ENCODE measurements at places on chromosomes 16 and 17.

DNA sequence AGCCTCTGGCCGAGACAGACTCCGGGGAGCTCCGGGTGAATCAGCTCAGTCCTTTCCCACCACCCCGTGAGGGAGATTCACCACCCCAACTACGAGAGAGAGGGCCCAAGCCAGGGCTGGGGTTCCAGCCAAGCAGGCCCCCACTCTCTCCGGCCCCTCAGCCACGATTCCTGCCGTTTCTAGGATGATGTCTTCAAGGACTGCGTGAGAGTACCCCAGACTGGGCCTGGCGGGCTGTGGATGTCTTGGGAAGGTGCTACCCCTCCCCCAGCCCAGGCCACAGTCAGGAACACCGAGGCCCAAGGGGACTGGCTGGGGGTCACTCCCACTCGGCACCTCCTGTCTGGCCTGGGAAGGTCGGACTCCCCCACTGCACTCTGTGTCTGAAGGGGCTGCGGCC, 21.6 kb upstream of the PABPN1L start:
- DNase-seq = no peak

- DNase-seq = no peak
Measured at GRCh38 chr16:81797443-81797842, 18.4 kb downstream of the PLCG2 start.

GRCh38 chr16:59385491-59385890, 651.4 kb upstream of the GOT2 start:
- no peak for DNase-seq

GRCh38 chr17:21548236-21548635, 144.1 kb upstream of the KCNJ18 start:
- no peak for DNase-seq

- no peak for DNase-seq
Measured at GRCh38 chr17:72763981-72764380, 328.5 kb downstream of the SLC39A11 start.

DNA sequence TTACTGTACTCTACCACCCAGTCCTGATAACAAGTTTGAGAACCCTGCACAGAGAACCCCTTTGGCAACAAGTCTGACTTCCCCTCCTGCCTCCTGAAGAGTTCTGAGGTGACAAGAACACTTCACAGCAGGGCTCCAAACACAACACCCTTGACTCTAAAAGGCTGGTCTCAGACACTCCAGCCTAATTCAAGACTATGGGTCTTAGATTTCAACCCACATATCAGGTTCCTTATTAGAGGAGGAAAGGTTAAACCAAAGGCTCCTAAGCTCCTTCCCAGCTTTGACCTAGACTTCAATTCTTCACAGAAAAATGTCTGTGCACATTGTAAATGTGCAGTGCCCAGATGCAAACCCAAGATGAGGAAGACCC, 23.0 kb downstream of the RANBP10 start:
- no peak for DNase-seq

GRCh38 chr17:73028299-73028755, 64.2 kb downstream of the SLC39A11 start:
- no peak for DNase-seq

GRCh38 chr17:60664022-60664421, 13.6 kb upstream of the BCAS3 start:
- DNase-seq = no peak

DNA sequence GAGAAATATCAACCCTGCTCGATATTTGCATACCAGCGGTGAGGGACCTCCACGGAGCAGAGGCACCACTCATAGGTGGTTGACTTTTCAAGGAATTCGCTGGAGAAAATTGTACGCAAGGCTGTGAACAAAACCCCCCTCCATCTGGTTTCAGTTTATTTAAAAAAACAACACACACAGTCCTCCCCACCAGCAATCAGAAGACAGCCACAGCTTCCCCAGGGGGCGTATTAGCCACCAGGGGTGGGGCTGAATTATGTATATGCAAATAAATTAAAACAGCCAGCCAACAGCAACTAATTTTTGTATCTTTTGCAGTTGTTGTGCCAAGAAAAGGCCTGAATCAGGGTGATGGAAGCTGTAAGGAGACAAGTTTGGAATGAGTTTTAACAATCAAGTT, 5.9 kb upstream of the HSD11B2 start:
- DNase-seq = no peak

DNA sequence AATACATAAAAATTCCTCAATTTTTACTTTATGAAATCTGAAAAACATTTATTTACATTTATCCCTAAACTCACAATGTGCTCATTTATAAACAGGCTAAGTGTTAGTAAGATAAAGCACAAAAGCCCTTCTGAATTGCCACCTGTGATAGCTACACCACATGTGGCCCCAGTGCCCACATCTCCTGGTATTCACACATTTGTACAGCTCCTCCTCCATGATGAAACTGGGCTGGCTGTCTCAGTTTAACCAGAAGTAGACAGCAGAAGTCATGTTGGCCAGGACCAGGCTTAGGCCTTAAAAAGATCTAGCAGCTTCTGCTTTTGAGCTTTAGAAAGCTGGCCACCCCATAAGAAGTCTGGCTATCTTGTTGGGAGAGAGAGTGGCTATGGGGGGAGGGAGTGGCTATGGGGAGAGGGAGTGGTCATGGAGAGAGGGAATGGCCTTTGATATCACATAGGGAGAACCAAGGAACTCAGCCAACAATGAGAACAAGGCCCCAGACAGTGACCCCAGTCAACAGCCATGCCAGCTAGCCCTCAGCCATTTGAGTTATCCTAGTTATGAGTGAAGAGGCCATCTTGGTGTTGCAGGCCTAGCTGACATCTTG, 47.4 kb downstream of the CEP95 start:
- DNase-seq = no peak

DNA sequence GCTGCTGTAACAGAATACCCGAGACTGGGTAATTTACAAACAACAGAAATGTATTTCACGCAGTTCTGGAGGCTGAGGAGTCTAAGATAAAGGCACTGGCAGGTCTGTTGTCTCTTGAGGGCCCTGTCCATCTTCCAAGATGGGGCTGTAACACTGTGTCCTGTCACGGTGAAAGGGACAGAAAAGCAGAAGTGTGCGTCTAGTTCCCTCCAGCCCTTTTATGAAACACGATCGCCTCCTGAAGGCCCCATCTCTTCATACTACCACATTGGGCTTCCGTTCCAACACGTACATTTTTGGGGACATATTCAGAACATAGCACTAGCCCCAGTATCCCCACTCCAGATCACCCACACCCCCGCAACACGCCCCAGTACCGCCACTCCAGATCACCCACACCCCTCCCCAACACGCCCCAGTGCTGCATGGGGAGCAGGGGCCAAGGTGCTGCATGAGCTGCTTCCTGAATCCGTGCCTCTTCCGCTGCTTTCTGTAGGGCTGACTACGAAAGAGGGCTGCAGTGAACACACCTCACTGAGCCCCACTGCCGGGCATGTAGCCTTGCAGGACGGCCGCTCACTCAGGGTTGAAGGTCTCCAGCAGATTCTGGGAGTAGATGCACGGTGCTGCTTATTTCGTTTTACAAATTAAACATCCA, 91.9 kb downstream of the RPTOR start:
- DNase-seq = no peak

- DNase-seq = peak; percentile 91
Measured at GRCh38 chr17:7281074-7281952, at the start of gene SLC2A4. SLC2A4 (plus strand) TSS chr17:7281718; CDS start chr17:7281935, 217 bp downstream.

DNA sequence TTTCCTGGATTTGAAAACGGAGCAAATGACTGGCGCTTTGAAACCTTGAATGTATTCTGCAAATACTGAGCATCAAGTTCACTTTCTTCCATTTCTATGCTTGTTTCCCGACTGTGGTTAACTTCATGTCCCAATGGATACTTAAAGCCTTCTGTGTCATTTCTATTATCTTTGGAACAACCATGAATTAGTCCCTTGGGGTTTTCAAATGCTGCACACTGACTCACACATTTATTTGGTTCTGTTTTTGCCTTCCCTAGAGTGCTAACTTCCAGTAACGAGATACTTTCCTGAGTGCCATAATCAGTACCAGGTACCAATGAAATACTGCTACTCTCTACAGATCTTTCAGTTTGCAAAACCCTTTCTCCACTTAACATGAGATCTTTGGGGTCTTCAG, 32.3 kb downstream of the BRCA1 start:
- no peak for DNase-seq

GRCh38 chr17:47703191-47703591, 9.2 kb downstream of the TBKBP1 start:
- DNase-seq = no peak

DNA sequence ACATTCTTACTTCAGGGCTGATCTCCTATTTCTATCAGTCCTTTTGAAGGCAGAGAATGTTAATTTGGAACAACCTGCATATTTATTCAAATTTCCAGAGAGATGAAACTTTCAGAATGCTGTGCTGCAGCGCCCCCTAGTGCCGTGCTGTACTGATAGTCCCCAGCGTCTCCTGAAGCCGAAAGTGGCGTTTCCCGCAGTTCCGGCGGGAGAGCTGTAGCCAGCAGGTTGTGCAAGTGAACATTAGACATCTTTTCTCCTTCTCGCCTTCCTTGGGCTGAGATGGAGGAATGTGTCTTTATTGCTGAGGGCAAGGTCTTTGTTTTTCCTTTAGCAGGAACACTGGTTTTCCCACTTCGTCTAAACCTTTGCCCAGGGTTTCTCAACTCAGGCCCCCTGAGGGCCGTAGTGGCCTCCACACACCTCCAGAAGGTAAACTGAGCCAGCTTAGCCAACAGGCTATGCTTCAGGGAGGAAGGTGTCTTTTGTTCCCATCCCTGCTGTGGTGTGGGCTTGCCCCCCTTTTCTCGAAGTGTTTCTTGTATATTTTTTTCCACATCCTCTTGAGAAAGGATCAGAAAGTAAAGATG, 26.4 kb downstream of the USP10 start:
- peak; percentile 94 for DNase-seq

GRCh38 chr17:70093163-70093562, 18.1 kb downstream of the KCNJ16 start:
- no peak for DNase-seq

DNA sequence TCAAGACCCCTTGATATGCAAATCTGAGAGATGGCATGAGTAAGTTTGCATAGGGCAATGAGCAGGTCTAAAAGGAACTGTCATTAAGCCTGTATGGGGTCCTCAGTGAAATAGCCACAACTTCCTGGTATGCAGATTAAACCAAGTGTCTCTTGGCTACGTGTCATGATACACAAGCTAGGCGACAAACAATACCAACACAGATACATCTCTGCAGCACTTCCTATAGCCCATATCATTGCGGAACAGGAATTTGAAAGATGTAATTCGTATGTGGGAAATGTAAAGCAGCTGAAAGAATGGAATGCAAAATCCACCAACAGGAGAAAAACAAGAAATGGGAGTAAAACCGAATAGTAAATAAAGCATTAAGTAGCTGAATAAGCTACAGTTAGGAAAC, 12.9 kb downstream of the PRSS22 start:
- DNase-seq = no peak

Data from Calu3 (cell line).